ENCODE measurements at places on chromosomes 7 and 10.

DNA sequence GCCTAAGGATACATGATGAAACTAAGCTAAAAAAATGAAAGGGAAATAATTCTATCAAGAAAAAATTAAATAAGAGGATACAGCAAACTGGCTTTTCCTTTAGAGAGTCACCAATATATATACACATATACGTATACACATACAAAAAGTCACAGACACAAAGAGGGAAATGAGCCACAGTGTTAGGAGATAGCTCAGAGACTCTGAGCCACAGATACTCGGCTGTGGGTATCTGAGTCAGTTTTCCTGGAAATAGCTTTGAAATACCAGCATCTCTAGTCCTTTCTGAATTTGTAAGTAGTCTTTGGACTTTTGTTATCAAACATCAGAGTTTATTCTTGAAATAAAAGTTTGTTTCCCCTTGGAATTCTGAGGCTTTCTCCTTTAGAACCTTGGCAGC lies 111.8 kb downstream of the TBXAS1 start:
- DNase-seq: no peak

DNA sequence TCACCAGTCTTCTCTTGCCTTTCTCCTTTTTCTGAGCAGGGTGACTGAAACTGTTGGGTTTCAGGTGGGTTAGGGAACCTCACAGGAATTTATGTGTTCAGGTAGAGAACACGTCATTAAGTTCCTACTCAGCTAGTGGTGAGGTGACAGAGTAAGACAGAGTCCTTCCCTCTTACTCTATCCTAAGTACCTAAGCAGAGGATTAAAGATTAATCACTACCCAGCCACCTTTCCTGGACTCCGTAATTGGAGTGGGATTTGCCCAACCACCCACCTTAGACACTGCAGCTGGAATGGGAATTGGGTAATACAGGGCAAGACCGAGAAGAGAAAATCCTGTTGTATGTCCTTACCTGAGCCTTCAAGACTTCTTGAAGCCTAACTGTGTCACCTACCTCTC lies 158.1 kb downstream of the LRRC4 start:
- DNase-seq: no peak

DNA sequence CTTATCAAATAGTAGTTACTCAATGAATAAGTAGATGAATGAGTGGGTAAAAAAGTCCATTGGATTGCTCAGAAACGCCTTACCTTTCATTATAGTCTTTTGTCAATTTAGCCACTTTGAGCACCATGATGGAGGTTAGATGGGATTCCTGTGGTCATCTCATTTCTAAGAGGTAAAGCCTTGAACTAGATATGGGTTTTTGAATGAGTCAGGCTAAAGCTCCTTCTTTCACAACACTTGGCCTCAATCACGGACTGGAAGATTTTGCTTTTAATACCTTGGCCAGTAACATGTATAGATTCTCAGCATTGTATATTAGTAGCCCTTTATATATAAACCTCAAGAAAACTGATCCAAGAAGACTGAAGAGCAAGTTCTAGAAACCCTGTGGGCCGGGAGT lies 99.7 kb upstream of the CCDC6 start:
- DNase-seq: no peak

DNA sequence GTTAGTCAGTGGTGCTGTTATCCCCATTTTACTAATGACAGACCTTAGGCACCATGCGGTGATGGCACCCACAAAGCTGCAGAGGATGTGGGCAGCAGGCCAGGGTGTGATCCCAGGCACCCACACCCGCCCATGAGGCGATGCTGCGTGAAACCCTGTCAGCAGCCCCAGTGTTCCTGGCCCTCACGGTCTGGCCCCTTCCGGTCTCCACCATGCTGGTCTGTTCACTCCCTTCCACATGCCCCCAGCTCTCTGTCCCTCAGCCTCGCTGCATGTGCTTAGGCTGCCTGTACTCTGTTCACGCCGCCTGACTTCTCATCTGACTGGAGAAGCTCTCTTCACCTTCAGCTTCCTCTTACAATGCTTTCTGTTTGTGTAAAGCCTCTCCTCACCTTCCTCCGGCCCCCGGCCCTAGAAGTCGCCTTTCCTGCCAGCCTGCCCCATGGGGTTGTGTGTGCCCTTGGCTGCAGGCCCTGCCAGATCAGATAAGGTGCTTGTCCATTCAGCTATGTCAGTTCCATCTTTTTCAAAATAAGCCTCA lies 17.6 kb upstream of the ORAI2 start:
- DNase-seq: peak; percentile 57

- no peak for DNase-seq
Measured at GRCh38 chr7:26101361-26102151, 50.4 kb upstream of the NFE2L3 start.

DNA sequence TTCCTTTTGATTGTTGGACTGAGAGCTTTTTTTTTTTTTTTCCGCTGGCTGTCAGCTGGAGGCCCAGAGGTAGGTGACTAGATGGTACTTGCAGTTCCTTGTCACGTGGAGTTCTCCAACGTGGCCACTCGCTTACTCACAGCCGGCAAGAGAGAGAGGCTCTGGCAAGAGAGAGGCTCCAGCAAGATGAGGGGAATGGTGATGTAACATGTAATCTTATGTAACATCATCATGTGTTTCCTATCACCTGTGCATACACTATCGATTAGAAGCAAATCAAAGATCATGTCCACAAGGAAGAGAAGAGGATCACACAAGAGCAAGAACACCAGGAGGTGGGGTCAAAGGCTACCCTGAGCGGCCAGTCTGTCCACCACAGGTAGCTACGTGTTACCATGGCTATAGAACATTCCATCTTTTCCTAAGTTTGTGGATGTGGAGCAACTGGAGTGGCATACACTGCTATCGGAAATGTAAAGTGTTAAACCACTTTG lies 4.0 kb upstream of the BORCS7 start:
- no peak for DNase-seq

DNA sequence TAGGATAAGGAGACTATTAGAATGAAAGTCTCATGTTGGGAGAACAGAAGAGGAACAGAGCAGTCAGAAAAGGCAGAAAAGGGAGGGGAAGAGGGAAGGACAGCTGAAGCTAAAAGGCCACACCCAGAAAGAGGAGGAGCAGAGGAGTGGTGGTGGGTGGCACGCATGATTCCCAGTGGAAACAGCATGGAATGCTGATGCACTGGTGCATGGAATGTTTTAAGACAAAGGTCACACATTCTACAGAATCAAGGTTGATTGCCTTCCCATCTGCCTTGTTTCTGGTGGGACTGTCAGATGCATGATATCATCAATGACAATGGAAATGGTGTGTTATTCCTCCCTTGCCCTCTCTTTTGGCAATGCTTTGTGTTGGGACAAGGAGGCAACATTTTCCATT lies 285.4 kb upstream of the MKI67 start:
- DNase-seq: no peak

All from memory B cell (primary cell).